ENCODE measurements at places on chromosomes 2 and 18.

DNA sequence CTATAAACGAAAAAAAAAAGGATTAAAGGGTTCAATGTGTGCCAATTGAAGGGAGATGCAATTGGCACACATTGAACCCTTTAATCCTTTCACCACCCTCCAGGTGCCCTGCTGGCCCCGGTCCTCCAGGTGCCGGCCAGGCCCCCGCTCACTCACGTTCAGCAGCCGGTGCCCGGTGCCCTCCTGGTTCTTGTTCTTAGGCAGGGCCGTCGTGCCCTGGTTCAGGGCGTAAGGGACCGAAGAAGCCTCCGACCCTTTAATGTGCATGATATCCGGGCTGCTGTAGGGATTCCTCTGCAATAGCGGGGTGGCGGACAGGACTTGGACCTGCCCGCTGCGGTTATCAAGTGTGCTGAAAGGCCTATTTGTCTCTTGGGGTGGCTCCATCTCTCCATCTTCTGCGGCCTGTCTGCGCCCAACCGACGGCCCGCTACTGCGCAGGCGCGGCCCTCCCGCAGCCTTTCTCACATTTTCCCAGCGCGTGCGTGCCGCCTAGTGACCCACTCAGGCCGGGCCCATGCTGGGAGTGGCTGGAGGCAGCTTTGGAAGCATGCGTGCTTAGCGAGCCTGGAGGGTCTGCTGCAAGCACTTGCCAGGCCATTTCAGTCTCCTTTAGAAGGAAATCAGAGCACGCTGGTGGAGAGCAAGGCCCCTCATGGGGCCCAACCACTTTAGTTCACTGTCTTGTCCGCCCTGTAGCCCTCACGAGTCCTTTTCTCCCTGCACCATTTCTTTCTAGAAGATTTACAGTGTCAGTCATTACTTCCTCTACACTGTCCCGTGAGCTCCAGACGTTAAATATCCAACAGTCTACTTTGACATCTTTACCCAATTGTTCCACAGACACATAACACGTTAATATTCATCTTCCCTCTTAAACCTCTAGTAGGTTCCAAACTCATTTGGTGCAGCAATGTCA lies 24.3 kb downstream of the TMEM237 start:
- no peak overlapping the region for H3K4me3 ChIP-seq
- DNase-seq = no peak
- H3K27ac ChIP-seq = no peak overlapping the region
- peaks cover 7% of the 10 kb centered on the region for H3K27me3 ChIP-seq

DNA sequence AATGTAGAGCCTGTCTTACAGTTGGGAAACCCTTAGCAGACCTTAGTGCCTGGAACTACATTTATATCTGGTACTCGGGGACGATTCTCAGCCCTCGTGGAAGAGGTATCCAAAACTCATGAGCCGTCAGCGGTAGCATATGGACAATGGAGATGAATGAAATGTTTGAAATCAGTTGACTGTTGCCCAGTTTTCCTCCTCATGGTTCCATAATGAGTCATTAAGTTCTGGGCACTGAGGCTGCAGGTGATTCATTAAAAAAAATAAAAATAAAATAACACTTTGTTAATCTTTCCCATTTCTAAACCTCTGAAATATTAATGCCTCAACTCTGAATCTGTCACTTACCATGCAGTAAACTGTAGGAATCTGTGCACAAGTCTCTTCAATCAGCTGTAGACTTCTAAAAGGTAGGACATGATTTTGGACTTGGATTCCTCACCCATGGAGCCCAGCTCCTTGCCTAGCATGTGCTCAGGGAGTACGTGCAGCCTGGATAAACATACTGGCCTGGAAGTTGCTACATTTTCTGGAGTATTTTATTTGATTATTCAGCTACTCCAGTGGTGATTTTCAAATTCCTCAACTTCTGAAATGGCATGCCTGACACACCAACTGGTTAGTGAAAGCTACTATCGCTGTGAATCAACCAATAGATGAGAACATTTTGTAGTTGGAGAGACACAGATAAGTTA lies 979.2 kb downstream of the CNTNAP5 start:
- no peaks in the 10 kb centered on the region for H3K36me3 ChIP-seq
- H3K27ac ChIP-seq = no peak overlapping the region
- DNase-seq = no peak

GRCh38 chr2:131085646-131086045 lies 7.6 kb downstream of the FAM168B start:
- no peak for DNase-seq
- peaks cover 7% of the 10 kb centered on the region for H3K4me1 ChIP-seq
- H3K27ac ChIP-seq = peak overlapping the region; percentile 23
- no peak overlapping the region for H3K4me3 ChIP-seq
- peaks cover 38% of the 10 kb centered on the region for H3K36me3 ChIP-seq

- H3K27ac ChIP-seq = no peak overlapping the region
- no peak overlapping the region for H3K4me3 ChIP-seq
- peaks cover 9% of the 10 kb centered on the region for H3K4me1 ChIP-seq
- no peaks in the 10 kb centered on the region for H3K27me3 ChIP-seq
- DNase-seq = no peak
Measured at GRCh38 chr2:193584522-193584938, 1389.8 kb upstream of the TMEFF2 start.

GRCh38 chr2:230932556-230933511 lies 7.8 kb upstream of the GPR55 start:
- no peak for DNase-seq
- peaks cover 1% of the 10 kb centered on the region for H3K36me3 ChIP-seq
- no peak overlapping the region for H3K27ac ChIP-seq
- peaks cover 5% of the 10 kb centered on the region for H3K4me1 ChIP-seq
- H3K27me3 ChIP-seq = no peaks in the 10 kb centered on the region

GRCh38 chr2:132757002-132757589 lies 87.1 kb upstream of the LYPD1 start:
- H3K36me3 ChIP-seq = no peaks in the 10 kb centered on the region
- no peaks in the 10 kb centered on the region for H3K27me3 ChIP-seq
- no peaks in the 10 kb centered on the region for H3K4me1 ChIP-seq
- no peak overlapping the region for H3K27ac ChIP-seq
- no peak for DNase-seq
- no peak overlapping the region for H3K4me3 ChIP-seq

DNA sequence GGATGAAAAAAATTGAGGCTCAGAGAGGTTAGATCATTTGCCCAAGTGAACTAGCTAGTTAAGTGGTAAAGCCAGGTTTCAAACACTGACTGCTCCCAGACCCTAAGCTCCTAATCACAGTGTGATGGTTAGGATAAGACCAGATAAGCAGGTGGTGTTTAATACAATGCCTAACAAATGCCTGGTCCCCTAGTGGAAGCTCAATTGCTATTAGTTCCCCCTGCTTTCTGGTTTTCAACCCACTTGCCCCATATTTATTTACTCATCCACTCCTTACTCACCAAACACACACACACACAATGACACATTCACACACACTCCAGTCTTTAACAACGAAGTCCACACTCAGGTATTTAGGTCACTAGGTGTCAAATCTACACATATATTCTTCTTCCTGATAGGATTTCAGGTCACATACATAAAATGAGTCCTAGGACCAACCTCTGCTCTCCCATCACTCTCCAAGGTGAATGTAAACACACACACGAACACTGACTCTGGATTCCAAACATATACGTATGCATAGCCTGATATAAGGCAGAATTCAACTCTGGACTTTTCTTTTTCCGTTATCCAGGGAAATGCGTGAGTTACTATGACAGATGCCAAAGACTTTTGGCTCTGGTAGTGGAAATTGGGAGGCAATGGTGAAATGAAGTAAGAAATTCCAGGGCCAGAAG lies 73.6 kb upstream of the TSPYL6 start:
- peaks cover 3% of the 10 kb centered on the region for H3K27me3 ChIP-seq
- H3K27ac ChIP-seq = no peak overlapping the region
- no peak for DNase-seq
- H3K36me3 ChIP-seq = no peaks in the 10 kb centered on the region

DNA sequence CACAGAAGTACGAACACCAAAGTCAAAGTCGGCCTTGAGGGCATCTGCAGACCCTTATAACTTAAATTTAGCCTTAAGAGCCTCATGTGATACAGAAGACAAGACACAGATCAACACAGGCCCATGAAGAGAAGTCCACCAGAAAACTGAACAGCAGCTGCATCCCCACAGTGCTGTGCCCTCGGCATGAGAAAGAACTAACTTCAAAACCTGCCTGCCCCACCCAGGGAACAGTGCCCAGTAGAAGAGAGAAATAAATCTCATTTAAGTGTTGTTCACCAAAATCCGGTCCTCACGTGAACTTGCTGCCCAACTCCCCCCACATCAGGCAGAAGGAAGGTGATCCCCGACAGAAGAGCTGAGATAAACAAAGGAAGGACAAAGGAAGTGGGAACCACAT lies 73.7 kb downstream of the PXDN start:
- no peak for DNase-seq
- H3K36me3 ChIP-seq = peaks cover 57% of the 10 kb centered on the region
- no peaks in the 10 kb centered on the region for H3K4me1 ChIP-seq
- H3K27ac ChIP-seq = no peak overlapping the region

- peaks cover 8% of the 10 kb centered on the region for H3K27me3 ChIP-seq
- no peak overlapping the region for H3K27ac ChIP-seq
- H3K4me1 ChIP-seq = no peaks in the 10 kb centered on the region
- DNase-seq = no peak
- no peaks in the 10 kb centered on the region for H3K36me3 ChIP-seq
Measured at GRCh38 chr2:181619516-181619915, 37.4 kb downstream of the CERKL start.

- H3K27me3 ChIP-seq = no peaks in the 10 kb centered on the region
- H3K27ac ChIP-seq = peak overlapping the region; percentile 81
- no peak overlapping the region for H3K4me3 ChIP-seq
Measured at GRCh38 chr2:190766595-190766994, 114.0 kb upstream of the GLS start.

DNA sequence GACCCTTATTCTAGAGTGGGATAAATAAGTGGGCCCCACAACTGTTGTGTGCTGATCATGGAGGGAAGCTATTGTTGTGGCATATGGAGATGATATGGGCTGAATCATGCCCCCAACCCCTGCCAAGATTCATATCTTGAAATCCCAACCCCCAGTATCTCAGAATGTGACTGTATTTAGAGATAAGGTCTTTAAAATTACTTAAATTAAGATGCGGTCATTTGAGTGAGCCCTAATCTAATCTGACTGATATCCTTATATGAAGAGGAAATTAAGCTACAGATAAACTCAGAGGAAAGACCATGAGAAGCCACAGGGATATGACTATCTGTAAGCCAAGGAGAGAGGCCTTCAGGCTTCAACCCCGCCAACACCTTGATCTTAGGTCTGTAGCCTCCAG lies 188.3 kb upstream of the RND3 start:
- H3K4me3 ChIP-seq = no peak overlapping the region
- DNase-seq = no peak
- H3K4me1 ChIP-seq = peaks cover 2% of the 10 kb centered on the region
- no peaks in the 10 kb centered on the region for H3K27me3 ChIP-seq

DNA sequence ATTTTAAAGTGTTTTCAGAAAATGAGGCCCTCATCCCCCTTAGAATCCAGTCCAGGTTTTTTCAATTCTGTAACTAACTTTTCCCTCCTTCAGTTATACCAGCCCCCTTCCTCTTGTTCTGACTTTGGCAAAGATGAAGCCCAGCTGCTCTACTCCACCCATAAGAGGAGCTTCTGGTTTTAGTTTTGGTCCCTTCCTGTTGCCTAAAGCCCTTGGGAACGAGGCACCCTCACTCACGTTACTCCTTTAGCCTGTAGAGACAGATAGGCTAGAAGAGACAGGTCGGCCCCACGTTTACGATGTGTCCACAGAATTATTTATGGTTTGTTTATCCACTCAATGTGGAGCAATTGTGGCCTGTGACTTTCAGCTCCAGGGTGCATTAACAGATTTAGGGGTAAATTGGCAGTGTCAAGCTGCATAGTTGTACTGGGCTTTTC lies 454.2 kb upstream of the TNP1 start:
- no peak for DNase-seq
- no peaks in the 10 kb centered on the region for H3K27me3 ChIP-seq
- peak overlapping the region; percentile 84 for H3K27ac ChIP-seq
- H3K36me3 ChIP-seq = peaks cover 38% of the 10 kb centered on the region
- no peak overlapping the region for H3K4me3 ChIP-seq

DNA sequence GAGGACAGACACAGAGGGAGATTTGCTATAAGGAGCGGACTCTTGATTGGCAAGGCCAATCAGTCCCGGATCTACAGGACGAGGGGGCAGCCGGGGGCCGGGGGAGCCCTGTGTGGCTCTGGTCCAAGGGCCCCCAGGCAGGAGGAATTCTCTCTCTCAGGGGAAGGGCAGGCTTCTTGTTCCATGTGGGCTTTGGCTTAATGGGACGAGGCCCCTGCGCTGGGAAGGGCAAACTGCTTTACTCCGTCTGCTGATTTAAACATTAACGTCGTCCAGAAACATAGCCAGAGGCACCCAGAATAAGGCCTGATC lies 75.9 kb downstream of the TMEM18 start:
- no peaks in the 10 kb centered on the region for H3K36me3 ChIP-seq
- no peaks in the 10 kb centered on the region for H3K27me3 ChIP-seq
- no peaks in the 10 kb centered on the region for H3K4me1 ChIP-seq
- H3K27ac ChIP-seq = no peak overlapping the region
- H3K4me3 ChIP-seq = no peak overlapping the region
- DNase-seq = no peak

- no peaks in the 10 kb centered on the region for H3K27me3 ChIP-seq
- DNase-seq = no peak
- no peaks in the 10 kb centered on the region for H3K36me3 ChIP-seq
- H3K4me1 ChIP-seq = no peaks in the 10 kb centered on the region
Measured at GRCh38 chr18:30192216-30192615, 850.3 kb downstream of the DSC3 start.

GRCh38 chr2:191038241-191038725 lies 24.3 kb upstream of the STAT1 start:
- H3K4me3 ChIP-seq = no peak overlapping the region
- DNase-seq = no peak
- H3K4me1 ChIP-seq = no peaks in the 10 kb centered on the region
- H3K27ac ChIP-seq = no peak overlapping the region
- H3K27me3 ChIP-seq = no peaks in the 10 kb centered on the region
- H3K36me3 ChIP-seq = no peaks in the 10 kb centered on the region

DNA sequence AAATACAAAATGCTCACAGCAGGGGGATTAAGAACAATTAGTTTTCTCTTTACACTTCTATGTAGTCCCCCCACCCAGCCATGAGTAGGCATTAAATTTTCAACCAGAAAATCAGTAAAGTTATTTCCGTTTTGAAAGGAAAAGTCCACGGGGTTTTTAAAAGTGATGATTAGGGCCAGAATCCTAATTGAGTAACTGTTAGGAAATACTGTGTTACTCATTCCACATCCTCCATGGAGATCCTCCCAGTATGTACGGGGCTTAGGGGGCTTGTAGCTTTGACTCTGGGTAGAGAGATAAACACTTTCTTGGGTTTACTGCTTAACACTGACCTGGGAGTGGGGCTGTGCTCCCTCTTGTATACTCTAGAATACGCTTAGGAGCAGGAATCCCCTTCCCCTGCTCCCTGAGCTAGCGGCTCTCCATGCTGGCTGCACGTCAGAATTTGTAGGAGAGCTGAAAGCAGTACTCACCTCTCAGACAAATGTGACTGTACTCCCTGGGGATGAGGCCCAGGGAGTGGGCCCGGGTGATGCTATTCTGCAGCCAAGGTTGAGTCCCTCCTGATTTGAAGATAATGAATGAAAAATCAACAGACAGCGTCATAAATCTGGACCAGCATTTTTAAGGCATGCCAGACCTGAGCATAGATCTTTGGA lies 100.5 kb downstream of the SLC4A3 start:
- H3K27ac ChIP-seq = peak overlapping the region; percentile 24
- no peak overlapping the region for H3K4me3 ChIP-seq
- no peak for DNase-seq
- H3K27me3 ChIP-seq = peaks cover 4% of the 10 kb centered on the region
- H3K36me3 ChIP-seq = no peaks in the 10 kb centered on the region

Measured in mesothelial cell of epicardium (in vitro differentiated cells).